EH (cell line): ENCODE measurements at places on chromosomes 6 and 20.

GRCh38 chr6:144519426-144519825, 234.3 kb downstream of the UTRN start:
- no peak for DNase-seq

GRCh38 chr6:6820641-6821238, 232.2 kb downstream of the LY86 start:
- no peak for DNase-seq

DNA sequence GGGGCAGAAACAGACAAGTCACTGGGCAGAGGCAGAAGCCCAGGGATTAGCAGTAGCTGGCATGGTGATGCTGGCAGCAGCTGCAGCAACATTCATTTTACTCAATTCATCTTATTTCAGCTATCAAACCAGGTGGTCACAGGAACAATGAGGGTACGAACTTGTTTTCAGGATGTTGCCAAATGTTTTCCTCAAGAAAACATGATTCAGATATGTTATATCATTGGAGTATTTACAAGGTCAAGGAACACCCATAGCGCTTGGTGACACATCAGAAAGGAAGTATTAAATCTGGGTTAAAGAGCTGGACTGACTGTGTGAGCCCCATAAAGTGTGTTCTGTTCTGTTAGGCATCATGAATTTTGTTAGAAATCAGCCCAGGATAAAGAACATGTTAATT, 456.9 kb upstream of the ID4 start:
- DNase-seq: peak; percentile 20

GRCh38 chr20:37816726-37817125, 86.2 kb upstream of the VSTM2L start:
- no peak for DNase-seq

GRCh38 chr6:131914967-131915751, 36.0 kb downstream of the CCN2 start:
- peak; percentile 82 for DNase-seq
